ENCODE measurements at places on chromosomes 7 and 10.

DNA sequence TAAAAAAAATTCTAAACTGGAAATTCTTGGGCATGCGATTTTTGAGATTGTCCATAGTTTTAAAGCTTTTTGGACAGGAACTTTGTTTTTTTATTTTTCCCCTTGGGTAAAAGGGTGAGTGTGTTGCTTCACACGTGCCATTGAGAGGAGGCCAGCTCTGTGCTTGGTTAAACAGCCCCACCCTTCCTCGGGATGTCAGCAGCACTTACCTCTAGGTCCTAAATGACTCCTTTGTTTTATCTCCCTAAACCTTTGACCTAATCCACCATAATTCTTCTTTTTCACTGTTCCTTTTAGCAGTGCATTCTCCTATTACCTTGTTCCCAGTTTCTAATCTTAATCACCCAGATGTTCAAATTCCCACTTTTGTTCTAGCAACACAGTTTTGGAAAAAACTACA, 83.5 kb downstream of the SEMA3D start:
- DNase-seq, result no peak

DNA sequence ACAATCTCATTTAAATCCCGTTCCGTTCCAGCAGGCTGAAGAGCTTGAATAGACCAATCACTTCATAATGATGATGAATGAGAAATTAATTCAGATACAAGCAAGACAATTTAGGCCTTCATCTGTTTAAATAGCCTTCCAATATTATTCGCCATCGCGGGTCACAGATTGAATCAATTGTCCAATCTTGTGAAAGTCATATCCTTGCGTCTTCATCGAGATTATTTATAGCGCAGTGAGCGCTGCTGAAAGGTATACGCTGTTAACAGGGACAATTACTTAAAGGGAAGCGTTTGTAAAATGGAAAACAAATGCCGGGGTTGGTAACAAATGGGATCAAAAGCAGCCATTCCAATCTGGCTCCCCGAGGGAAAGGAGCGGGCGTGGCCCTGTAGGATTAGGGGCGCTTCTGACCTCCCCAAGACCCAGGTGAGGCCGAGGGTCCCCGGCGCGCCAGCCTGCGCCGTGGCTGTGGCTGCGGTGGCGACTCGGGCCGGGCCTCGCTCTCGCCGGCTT, 8.6 kb downstream of the EVX1 start:
- no peak for DNase-seq

GRCh38 chr7:111931958-111932357, 274.2 kb downstream of the DOCK4 start:
- no peak for DNase-seq

DNA sequence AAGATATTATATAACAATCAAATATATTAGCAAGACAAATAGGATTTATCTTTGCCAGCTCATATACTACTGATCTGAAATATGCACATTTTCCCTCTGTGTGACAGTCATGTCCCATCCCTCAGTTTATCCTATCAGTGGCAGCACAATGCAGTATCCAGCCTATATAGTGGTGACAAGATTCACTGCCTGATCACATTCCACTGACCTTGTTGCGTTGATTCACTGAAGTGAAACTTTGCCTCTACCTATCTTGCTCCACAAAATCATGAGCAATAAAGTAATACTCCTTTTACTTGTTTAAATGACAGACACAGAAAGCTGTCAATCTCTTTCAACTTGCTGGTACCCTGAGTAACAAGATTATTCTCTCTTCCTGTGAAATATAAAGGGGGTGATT, 6.3 kb downstream of the PSMA2 start:
- DNase-seq, result no peak

- no peak for DNase-seq
These were observed 57.8 kb upstream of the GDF10 start for GRCh38 chr10:47241946-47242867.

- DNase-seq, result no peak
These were observed 163.9 kb downstream of the CACNB2 start for GRCh38 chr10:18303851-18304801.

Data from activated CD4-positive, alpha-beta T cell treated with anti-CD3 and anti-CD28 coated beads, Interleukin-2, Interleukin-4, amounts not matched to agents 100 ng/mL and 50 ng/mL, durations not matched to agents 16 hours and 8 hours (primary cell).